ENCODE measurements at places on chromosomes 12 and 14.

DNA sequence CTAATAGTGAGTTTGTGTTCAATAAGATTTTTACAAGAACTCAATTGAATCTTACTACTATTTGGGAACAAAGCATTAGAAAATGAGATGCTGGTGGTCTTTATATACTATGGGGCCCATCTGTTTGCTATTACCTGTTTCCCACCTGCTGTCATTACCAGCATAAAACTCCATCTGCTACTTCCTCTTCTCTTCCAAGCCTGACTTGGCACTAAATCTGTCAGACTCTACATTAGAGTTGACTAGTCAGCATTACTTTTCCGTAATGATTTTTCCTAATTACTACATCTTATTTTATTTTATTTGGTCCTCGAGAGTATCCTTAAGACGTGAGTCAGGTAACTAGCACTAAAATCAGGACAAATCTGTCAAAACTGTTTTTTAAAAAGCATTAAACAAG, 68.1 kb upstream of the KRR1 start:
- no peak for DNase-seq

- DNase-seq: no peak
Measured at GRCh38 chr12:24937553-24938244, 11.2 kb downstream of the BCAT1 start.

DNA sequence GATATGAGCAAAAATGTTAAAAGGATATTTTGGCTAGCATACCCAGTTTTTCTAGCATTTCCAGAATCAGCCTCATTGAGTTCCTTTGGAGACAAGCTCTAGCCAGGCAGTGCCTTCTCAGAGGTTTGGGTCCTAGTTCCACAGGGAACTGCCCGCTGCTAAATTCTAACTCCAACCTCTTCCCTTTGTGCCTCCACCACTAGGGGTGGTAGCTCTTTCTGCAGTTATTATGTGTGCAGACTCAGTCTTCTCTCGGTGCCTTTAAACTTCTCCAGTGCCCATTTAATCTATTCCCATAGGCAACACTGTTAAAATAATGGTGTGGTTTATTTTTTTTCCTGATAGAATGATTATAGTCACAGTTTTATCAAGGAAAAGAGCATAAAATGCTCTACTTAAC, 21.5 kb upstream of the SLC25A3 start:
- no peak for DNase-seq

DNA sequence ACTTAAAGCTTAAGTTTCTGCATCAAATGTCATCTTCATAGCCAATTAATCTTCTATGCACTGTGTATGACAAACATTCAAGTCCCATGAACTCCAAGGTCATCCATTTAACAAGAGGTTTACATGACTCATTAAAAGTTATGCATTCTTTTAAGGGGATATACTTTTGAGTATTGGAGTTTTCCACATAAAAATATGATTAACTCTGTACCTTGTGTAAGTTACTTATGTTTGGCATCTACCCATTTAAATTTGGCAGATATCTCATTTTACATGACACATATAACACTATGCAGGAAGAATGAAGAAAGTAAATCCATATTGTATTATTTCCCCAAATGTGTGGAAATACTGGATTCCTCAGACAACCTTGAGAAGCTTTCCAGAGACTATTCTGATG, 240.2 kb downstream of the PAX9 start:
- no peak for DNase-seq

- no peak for DNase-seq
Measured at GRCh38 chr14:54674046-54674741, 107.3 kb downstream of the SAMD4A start.

DNA sequence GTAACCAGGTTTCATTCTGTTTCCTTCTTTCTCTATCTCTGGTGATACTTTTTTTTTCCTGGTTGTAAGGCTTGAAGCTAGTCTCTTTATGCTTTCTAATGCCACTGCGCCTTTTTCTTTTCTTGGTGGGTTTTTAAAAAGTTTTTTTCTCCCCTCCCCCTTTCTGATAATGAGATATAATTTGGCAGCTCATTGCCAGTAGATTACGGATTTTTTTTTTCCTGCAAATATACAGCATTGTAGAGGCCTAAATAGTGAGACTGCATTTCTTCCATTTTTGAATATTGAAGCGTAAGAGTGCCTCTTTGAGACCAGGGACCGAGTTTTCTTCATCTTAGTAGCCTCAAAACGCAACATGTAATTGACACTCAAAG, 1.1 kb downstream of the PAPOLA start:
- DNase-seq: no peak

Measured in upper lobe of right lung (tissue), 1 donor.